ENCODE measurements at places on chromosomes 6 and 20.

- no peak for DNase-seq
These were observed 108.6 kb downstream of the MAP3K7 start for GRCh38 chr6:90478278-90478677.

DNA sequence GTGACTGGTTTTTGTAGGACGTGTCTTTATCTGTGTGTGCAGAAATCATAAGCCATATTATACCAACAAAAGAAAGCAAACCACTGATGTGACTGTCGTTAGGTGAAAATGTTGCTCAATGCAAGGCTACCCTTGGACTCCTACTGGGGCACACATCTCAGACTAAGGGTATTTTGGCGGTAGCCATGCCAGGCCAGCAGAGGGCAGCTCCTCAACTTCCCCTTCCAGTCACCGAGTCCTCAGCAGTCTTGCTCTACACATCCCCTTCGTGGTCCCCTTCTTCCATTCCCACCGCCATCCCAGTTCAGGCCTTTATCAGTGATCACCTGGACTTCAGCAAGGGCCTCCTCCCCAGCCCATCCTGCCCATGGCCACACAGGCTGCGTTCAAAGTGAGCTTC is 113.7 kb upstream of the GGTLC1 start:
- DNase-seq: no peak

DNA sequence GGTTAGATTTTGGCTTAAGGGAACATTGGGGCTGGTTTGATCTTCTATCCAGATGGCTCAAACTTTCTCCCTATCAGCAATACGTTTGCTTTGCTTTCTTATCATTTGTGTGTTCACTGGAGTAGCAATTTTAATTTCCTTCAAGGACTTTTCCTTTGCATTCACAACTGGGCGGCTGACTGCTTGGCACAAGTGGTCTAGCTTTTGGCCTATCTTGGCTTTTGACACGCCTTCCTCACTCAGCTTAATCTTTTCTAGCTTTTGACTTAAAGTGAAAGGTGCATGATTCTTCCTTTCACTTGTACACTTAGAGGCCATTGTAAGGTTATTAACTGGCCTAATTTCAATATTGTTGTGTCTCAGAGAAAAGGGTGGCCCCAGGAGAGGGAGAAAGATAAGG is 254.9 kb downstream of the PLCB1 start:
- DNase-seq: no peak

GRCh38 chr6:40888456-40888990 is 150.5 kb downstream of the UNC5CL start:
- no peak for DNase-seq

DNA sequence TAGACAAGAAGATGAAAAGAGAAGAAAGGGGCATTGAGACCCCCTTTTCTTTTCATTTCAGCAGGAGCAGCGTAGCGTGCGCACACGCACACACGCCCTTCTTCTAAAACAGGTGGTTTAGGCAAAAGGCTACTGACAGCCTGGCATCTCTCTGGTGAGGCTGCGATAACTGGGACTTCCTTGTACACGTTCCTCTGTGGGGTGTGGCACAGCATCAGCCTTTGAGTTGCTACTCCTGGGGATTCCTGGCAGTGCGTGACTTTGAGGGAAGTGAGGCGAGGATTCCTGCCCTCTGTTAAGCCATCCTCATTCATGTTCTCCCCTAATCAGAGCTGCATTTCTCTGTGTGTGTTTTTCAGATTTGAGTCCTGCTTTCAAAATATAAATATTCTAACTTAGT is 94.7 kb downstream of the TMEM170B start:
- DNase-seq: no peak

DNA sequence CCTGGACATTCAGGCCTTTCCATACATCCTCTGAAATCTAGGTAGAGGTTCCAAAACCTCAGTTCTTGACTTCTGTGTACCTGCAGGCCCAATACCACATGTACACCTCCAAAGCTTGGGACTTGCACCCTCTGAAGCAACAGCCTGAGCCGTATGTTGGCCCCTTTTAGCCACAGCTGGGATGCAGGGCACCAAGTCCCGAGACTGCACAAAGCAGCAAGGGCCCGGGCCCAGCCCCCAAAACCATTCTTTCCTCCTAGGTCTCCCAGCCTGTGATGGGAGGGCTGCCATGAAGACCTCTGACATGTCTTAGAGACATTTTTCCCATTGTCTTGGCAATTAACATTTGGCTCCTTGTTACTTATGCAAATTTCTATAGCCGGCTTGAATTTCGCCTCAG is 107.4 kb upstream of the FRMD1 start:
- no peak for DNase-seq

GRCh38 chr6:85389151-85389797 is 60.6 kb upstream of the NT5E start:
- no peak for DNase-seq

- no peak for DNase-seq
These were observed 132.5 kb upstream of the TRAF3IP2 start for GRCh38 chr6:111738156-111738555.

- no peak for DNase-seq
These were observed 57.7 kb downstream of the PXDC1 start for GRCh38 chr6:3693831-3694230.

DNA sequence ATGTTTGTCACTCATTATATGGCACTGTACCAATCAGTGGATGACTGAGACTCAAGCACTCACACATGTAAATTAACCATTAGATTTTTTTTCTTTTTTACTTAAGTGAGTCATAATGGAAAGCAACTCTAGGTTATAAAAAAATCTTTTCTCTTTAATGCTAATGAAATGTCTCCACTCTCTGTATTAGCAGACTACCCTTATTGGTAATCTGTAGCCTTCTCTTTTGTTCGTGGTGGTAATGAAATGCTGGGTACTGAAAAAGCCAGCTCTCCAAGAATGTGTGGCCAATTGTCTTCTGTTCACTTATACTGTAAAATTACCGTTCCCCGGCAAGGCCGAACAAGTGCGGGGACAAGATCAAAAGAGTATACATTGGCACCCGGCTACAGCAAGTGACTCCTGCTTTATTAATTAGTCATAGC is 69.0 kb downstream of the AFG1L start:
- DNase-seq: no peak

DNA sequence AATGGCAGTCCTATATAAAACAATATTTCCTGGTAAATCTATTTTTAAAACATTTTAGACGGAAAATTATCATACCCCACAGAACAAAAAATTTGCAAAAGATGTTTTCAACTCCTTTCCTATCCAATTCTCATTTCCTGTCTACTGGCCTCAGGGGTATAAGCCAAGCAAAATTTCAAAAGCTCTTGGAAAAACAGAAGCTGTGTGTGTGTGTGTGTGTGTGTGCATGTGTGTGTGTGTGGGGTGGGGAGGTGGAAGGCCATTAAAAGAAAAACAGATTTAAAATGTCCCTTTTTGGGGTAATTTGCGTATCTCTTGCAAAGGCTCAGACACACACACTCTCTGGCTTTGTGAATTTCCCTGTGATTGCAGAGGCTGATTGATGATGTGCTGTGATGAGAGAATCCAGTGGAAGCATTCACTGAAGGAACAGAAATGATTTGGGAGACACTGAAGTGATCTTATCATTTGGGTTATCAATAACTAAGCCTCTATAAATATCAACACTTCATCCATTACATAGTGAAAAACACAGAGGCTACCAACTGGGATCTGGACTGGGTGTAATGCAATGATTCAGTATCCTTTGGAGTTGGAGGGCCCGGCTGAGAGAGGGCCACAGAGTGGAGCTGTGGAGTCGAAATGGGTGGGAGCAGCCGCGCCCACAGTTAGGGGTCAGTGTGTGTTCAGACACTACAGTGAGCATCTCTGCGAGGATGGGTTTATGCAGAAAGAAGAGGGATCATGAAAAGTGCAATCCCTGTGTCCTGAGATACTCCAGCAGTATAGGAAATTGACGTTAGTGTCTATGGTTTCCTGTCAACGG is 106.8 kb upstream of the PREP start:
- DNase-seq: no peak

GRCh38 chr20:17680836-17681725 is 961 bp downstream of the RRBP1 start:
- DNase-seq: peak; percentile 57

- DNase-seq: no peak
These were observed 19.0 kb upstream of the UTRN start for GRCh38 chr6:144266091-144266649.

DNA sequence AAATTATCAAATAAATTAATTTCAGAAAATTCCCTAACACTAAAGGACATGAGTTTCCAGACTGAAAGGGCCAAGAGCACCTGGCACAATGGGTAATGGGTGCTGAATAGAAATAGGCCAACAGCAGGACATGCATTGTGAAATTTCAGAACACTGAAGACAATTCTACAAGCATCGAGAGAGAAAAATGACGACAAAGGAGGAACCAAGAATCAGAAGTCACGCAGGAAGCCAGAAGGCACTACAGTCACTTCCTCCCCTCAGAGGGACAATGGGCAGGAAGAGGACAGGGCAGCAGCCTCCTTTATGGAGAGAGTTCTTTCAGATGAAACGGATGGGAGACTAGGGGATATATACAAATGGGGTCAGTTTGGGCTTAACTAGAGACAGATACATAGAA is 29.6 kb downstream of the PCNA start:
- DNase-seq: no peak

DNA sequence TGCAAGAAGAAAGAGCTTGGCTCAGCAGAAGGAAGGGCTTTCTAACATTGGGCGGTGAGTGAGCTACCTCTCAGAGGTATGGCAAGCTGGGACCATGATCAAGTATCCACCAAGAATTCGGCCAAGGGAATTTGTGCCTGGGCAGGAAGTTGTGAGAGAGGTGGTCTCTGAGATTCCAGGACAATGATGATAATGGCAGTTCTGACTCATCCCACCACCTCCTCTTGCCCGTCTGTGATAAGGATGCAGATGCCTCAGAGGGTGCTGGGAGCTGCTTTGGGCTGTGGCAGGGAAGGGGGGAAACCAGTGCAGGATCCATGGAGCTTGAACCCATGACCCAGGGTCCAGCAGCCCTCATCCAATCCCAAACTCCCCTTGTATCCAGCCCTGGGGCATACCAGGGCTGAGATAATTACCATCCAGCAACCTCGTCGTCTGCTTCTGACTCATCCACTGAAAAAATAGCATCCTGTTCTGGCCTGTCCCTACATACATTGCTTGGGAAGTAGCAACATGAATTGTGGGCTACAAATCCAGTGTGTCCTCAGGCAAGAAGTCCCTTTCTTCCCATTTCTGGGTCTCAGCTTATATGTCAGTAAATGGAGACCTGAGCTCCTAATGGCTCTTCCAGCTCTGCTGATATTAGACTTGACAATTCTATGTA is 5.9 kb downstream of the TGM6 start:
- no peak for DNase-seq

GRCh38 chr20:38612751-38613515 is 11.3 kb downstream of the ARHGAP40 start:
- no peak for DNase-seq

GRCh38 chr6:18263418-18264218 is 712 bp downstream of the DEK start:
- DNase-seq: peak; percentile 15

DNA sequence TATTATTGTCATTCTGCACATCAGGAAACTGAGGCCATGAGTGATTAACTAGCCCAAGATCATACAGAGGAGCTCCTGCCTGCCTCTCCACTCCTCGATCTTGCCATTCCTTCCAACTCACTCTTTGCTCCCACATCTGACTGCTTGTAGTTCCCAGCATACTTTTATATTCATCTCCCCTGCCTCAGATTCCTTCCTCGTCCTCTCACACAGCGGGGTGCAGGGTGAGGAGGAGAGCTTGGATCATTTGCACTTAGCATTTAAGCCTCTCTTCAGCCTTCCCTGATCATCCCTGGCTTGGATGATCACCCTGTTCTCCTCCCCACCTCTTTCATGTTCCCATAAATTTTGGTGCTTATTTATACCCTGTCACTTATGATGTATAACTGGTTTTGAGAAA is 515.1 kb upstream of the SOX4 start:
- DNase-seq: no peak

GRCh38 chr20:43457640-43458421 is at the start of gene SRSF6:
Gene SRSF6, plus strand, starts transcription at chr20:43457896. Its CDS starts 138 bp downstream, at chr20:43458034.
- peak; percentile 80 for DNase-seq

- no peak for DNase-seq
These were observed 175.5 kb downstream of the ATXN1 start for GRCh38 chr6:16585805-16586204.

DNA sequence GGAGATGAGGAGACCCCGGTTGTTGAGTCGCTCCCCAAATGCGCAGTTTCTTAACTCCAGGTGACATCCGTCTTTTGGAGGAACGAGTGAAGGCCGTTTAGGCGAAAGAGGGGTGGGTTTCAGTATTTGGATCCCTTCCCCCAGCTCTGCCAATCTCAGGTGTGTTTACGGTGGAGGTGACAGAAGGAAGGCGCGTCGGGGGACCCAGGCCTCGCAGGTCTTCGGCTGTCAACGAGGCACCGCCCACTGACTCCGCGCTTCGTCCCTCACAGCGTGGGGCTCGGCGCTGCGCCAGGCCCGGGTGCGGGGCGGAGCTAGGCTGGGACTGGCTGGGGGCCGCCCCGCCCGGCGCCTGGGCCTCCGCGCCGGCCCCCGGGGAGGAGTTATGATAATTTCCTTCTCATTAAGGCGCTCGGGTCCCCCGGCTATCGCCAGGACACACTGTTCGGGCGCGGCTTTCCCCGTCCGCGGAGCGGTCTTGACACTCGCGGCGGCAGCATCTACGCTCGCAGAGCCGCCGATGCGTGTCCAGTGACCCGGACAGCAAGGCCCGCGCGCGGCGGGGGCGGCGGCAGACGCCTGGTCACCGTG is at the start of gene TFAP2C:
Gene TFAP2C, plus strand, starts transcription at position 434 of the 591 bp plus-strand sequence. CDS start 239 bp downstream, outside the sequence.
- no peak for DNase-seq

GRCh38 chr20:58216334-58216733 is 12.1 kb downstream of the ANKRD60 start:
- no peak for DNase-seq

DNA sequence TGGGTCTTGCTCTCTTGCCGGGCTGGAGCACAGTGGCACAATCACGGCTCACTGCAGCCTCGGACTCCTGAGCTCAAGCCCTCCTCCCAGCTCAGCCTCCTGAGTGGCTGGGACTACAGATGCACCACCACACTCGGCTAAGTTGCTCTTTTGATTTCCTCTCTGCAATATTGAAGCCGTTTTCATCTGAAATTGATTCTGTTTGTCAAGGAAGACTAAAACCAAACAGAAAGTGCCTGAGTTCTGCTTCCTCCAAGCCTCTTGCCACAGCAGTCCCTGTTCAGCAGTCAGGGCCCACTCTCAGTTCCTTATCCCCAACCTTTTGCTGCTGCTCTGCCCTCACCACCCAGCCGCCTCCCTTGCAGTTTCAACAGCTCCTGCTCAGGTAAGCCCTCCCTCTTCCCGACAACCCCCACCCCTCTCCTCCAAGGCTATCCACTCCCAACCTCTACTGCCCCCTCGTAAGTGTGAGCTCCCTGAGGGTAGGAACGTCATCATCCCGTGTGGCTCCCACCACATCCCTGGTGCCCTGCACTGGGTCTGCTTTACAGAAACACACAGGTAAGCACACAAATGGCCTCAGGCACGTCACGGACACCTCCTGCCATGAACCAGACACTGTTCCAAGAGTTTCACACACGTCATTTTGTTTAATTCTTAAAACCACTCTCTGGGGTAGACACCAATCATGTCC is 70.7 kb upstream of the TAB2 start:
- no peak for DNase-seq

- no peak for DNase-seq
These were observed 61.7 kb downstream of the GMDS start for GRCh38 chr6:2183752-2184151.

Measured in T-helper 22 cell (primary cell).